ENCODE measurements at places on chromosomes 4 and X.

GRCh38 chr4:8503801-8504200 lies 63.2 kb downstream of the TRMT44 start:
- DNase-seq, result no peak

GRCh38 chrX:34900691-34901090 lies 41.9 kb upstream of the FAM47B start:
- DNase-seq, result no peak

DNA sequence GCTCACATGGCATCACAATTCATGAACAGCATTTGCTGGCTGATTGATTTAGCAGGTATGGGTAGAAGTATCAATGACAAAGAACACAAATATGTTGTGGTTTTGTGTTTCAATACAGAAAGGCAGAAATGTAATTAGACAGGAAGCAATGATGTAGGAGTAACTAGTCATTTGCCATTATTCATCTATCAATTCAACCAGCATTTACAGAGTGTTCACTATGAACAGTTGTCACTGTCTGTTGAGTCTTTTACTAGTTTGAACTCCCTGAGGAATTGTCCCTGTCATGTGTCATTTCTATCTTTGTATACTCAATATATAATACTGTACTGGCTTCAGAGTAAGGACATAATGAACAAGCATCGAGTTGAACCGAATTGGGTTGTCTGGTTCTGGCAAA lies 51.5 kb upstream of the ARHGAP24 start:
- no peak for DNase-seq

DNA sequence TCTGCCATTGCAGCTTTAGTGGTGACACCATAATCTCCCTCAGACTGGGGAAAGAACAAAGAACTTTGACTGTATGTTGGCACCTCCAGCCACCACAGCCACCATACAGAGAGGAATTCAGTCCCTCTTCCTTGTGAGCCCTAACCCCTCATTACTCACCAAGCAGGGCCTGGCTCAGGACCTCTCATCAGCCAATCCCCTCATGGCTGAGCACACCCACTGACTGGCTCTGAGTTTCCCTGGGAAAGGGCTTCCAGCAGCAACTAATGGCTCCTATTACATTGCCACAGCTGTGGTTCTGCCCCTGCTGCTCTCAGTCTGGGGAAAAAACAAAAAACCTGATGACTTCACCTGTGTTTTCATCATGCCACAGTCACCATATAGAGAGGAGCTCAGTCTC lies 1482.6 kb downstream of the FAM133A start:
- no peak for DNase-seq

GRCh38 chrX:18674417-18674787 lies 2.5 kb upstream of the RS1 start:
- no peak for DNase-seq

DNA sequence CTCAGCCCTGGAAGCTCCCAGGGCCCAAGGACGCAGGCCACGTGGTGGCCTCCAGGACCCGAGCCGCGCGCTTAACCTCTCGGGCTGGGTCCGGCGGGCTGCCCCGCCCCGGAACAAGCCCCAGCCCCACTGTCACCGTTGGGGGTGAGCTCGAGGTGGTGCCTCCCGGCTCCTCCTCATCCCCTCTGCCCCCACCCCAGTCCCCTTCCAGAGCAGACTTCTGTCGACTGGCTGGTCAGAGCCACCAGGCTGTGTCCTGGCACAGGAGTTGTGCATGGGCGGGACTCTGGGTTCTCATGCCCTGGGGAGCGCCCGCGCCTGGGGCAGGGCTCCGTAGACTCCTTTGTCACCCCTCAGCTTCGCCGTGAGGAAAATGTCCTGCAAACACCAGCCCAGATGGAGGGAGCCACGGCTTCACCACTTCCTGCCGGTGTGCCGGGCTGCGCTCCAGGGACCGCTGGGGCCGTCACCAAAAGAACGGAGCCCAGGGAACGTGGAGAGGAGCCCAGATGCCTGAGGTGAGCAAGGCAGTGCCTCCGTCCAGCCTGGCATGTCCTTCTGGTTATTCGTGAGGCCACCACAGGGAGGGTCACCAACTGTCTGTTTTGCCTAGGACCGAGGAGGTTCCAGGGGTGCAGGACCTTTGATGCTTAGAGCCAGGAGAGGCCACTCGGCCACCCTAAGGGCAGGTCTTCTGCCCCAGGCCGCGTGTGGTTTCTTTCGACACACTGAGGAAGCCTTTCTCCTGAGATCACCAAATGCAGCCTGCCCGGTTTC lies 7.1 kb upstream of the RGS12 start:
- no peak for DNase-seq

- DNase-seq, result no peak
Observed at GRCh38 chr4:72112514-72113156, 80.8 kb downstream of the NPFFR2 start.

DNA sequence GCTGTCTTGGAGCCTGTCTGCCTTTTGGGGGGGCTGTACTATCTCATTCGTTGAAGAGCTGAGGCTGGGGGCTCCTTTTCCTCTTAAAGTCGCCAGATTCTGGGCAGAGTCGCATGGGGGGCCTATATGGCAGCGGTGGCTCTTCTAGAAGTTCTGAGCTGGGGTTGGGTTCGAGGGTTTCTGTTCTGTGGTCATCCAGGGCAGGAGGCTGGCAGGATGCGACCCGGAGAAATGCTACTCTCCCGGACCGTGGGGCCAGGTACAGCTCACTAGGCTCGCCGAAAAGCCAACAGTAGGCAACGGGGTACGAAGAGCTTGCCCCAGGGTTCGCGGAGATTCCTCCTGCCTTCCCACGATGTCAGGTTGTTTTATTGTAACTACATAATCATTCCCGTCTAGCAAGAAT lies 1.9 kb upstream of the CITED1 start:
- DNase-seq, result no peak

- peak; percentile 25 for DNase-seq
Observed at GRCh38 chrX:31266203-31267076, 194.6 kb upstream of the FTHL17 start.

GRCh38 chr4:26311633-26312032 lies 9.2 kb upstream of the RBPJ start:
- no peak for DNase-seq

DNA sequence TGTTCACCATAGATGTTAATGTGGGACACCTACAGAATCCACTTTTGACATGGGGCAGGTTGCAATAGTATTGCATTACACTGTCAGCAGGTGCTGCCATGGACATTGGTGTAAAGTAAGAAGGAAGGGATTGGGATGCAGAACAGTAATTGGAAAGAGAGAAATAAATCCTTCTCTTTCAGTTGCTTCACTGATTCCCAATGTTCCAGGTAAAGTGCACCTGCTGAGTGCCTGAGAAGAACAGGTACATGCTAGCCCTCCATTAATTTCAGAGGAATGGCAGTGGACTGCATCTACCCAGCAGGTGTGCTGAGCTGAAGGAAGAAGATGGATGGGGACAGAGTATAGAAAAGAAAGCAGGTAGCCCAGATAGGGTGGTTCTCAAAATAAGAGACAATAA lies 248.5 kb downstream of the TENM3 start:
- DNase-seq, result no peak

DNA sequence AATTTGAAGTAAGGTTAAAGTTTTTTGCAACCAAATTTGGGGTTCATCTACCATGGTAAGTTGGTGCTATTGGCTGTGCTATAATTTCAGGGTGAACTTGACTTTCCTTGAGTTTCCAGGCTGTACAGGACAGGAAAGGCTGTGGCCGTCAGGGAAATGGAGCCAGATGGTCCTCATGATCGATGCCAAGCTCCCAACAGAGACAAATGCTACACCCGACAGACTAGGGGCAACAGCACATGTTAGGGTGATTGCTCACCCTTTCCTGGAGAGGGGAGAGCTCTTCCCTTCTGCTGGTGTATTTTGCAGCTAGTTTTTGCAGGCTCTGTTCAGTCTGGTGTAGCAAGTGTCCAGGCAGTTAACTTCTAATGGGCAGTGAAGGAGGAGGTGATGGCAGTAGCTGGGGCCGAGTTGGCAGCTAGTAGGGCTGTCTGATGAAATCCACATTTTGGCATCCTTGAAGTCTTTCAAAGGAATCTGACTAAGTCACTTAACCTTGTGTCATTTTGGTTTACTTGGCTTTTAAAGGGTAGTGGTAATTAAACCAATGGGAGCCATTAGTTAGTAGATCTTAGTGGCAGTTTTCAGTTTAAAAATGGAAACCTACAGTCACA lies 47.8 kb downstream of the GAB1 start:
- DNase-seq, result no peak

GRCh38 chr4:3271131-3271530 lies 21.7 kb upstream of the RGS12 start:
- DNase-seq, result no peak

GRCh38 chr4:14926368-14926767 lies 75.9 kb upstream of the CPEB2 start:
- no peak for DNase-seq

GRCh38 chr4:93461541-93461940 lies 367.0 kb upstream of the ATOH1 start:
- DNase-seq, result no peak

- peak; percentile 36 for DNase-seq
Observed at GRCh38 chr4:1008840-1009541, 2.4 kb upstream of the FGFRL1 start.

DNA sequence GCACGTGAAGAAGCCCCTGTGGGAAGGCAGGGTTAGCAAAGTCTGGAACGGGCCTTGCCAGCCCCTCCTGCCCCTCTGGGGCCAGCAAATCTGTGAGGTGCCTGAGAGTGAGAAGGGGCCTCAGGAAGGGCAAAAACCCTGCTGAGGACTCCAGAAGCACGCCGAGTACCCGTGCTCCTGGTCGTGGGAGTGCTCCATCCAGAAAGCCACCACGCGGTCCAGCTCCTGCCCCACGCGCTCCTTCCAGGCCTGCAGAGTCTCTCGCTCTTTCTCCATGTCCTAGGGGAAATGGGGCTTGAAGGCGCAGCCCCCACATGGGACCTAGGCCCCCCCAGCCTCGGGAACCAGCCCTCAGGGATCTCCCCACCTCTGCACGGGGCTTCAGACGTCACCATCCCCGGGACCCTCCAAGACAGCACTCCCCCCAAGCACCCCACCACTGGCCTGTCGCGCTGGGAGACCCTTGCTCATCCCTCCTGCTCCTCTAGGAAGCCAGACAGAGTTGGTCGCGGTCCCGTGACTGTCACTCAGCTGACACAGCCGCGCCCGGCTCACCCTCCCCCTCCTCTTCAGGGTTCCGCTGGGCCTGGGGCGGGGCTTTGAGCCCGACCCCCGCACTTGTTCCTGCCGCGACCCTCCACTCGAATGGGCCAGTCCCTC lies at the start of gene RENBP:
Gene RENBP, minus strand, starts transcription at position 504 of the 660 bp plus-strand sequence. Its CDS starts 33 bp downstream, at position 471.
- peak; percentile 41 for DNase-seq

- DNase-seq, result no peak
Observed at GRCh38 chr4:86141161-86141560, 218.7 kb downstream of the MAPK10 start.

DNA sequence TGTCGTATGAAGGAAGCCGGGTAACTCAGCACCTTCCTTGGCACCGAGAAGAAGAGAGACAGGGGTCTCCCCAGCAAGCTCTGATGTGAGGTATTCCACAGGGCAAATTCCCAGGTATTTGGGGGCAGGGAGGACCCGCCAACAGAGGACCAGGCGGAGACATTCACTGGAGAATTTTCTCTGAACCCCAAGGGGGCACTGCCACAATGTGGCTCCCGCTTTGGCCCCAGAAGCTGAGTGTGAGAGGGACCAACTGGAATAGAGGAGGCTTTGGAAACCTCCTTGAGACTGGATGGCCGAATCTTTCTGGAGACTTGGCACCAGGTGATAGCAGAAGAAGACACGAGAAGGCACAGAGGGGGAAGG lies 735 bp upstream of the GABRE start:
- no peak for DNase-seq

- no peak for DNase-seq
Observed at GRCh38 chrX:47222751-47223350, 4.4 kb downstream of the CDK16 start.

GRCh38 chrX:116379854-116380253 lies 56.6 kb upstream of the SLC6A14 start:
- peak; percentile 19 for DNase-seq

DNA sequence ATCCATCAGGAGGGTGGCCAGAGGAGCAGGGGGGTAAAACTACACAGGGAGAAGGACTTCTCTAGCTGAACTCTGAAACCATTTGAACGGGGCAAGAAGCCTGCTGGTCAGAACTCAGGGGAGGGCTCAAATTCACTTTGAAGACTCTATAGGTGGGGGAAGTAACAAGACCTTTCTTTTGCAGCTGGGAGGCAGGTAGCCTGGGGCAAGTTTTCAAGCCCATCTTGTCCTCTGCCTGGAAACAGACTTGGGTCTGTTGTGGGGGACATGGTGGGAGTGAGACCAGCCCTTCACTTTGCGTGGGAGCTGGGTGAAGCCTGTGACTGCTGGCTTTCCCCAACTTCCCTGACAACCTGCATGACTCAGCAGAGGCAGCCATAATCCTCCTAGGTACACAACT lies 312.3 kb downstream of the SPRY1 start:
- no peak for DNase-seq

- no peak for DNase-seq
Observed at GRCh38 chr4:26873391-26874026, 12.9 kb downstream of the STIM2 start.

DNA sequence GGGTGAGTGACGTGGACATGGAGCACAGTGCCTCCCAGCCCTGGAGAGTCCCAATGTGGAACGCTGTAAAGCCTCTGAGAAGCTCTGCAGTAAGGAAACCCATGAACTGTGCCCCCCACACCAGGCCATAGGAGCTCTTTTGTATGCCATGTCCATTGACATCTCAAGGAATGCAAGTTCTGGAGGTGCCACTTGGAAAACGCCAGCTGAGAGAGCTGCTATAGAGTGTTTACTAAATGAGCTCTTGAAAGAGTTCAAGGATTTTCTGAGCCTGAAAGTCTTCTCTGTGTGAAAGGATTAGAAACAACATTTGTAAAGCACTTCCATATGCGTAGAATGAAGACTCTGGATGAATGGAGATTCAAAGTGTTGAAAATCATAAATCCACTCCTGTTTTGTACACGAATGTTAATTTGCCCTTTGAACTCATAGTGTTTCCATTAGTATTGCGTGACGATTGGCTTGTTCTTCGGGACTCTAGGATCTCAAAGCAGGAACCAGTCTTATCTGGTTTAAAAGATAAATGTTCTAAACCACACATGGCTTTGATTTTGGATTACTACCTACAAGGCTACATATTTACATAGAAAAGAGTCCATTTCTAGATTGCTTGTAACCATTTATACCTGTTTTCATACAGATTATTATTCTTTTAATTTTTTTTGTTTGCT lies 41.8 kb upstream of the STOX2 start:
- no peak for DNase-seq

- peak; percentile 24 for DNase-seq
Observed at GRCh38 chr4:86302251-86302650, 57.6 kb downstream of the MAPK10 start.

- no peak for DNase-seq
Observed at GRCh38 chrX:83593634-83594294, 85.7 kb downstream of the POU3F4 start.

DNA sequence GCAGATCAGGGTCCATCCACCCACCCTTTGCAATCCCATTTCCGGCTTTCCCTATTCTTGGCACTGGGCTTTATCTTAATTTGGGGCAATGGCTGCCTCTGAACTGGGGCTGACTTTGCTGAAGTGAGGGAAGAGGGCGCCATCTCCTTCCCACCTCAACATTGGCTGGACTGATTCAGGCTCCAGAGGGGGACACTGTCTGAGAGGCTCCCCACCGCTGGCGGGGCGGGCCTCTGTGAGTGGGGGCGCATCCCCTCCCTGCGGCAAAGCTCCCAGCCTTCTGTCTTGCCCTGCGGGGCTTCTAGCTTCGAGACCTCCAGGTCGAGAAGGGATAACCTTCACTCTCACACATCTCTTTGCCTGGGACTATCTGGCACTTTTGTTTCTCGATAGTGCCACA lies 85.8 kb downstream of the PHKA2 start:
- no peak for DNase-seq

- no peak for DNase-seq
Observed at GRCh38 chr4:21011106-21011505, 310.8 kb downstream of the PACRGL start.

- DNase-seq, result no peak
Observed at GRCh38 chrX:51795136-51795535, 51.9 kb downstream of the GSPT2 start.
